ENCODE measurements at places on chromosomes 1 and 21.
A peak's percentile ranks its signal among the peaks of the same experiment; 100 is the strongest.

GRCh38 chr1:153324912-153325311 is 12.2 kb upstream of the PGLYRP3 start:
- H3K4me3 ChIP-seq, result no peak overlapping the region
- no peaks in the 10 kb centered on the region for H3K27me3 ChIP-seq
- no peak for DNase-seq
- H3K36me3 ChIP-seq, result no peaks in the 10 kb centered on the region
- H3K4me1 ChIP-seq, result no peaks in the 10 kb centered on the region
- no peak overlapping the region for H3K27ac ChIP-seq

DNA sequence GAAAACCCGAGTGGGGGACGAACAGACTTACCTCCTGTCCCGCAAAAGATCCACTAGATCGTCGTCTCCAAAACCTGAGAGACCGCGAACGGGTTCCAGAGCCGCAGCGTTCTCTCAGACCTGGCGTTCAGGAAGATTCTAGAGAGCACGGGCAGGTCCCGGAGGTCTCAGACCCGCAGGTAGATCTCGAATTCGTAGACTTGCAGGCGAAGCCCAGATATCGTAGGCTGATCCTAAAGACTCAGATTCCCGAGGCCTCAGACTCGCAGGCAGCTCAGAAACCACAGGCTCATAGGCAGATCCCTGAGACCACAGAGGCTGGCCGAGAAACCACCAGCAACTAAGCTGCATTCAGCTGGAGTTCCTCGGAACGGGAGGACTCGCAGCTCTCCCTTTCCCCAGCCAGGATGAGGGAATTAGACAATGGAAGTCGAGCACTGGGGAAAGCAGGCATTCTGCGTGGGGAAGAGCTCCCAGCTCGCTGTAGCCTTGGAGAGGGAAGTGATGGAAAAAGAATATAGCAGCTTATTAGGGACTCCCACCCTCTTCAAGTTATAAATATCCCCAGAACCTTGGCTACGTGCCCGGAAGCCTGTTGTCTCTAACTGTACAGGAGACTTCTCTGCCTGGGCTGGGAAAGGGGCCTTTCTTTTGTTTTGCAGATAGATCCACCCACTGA is at the start of gene ZNF436:
Gene ZNF436, minus strand, starts transcription at position 502 of the 679 bp plus-strand sequence. CDS start 1,831 bp downstream, outside the sequence.
- H3K27me3 ChIP-seq, result no peaks in the 10 kb centered on the region
- peaks cover 10% of the 10 kb centered on the region for H3K36me3 ChIP-seq
- H3K4me1 ChIP-seq, result peaks cover 15% of the 10 kb centered on the region
- H3K27ac ChIP-seq, result peak within 1 kb of the TSS; percentile 95
- peak; percentile 83 for DNase-seq

DNA sequence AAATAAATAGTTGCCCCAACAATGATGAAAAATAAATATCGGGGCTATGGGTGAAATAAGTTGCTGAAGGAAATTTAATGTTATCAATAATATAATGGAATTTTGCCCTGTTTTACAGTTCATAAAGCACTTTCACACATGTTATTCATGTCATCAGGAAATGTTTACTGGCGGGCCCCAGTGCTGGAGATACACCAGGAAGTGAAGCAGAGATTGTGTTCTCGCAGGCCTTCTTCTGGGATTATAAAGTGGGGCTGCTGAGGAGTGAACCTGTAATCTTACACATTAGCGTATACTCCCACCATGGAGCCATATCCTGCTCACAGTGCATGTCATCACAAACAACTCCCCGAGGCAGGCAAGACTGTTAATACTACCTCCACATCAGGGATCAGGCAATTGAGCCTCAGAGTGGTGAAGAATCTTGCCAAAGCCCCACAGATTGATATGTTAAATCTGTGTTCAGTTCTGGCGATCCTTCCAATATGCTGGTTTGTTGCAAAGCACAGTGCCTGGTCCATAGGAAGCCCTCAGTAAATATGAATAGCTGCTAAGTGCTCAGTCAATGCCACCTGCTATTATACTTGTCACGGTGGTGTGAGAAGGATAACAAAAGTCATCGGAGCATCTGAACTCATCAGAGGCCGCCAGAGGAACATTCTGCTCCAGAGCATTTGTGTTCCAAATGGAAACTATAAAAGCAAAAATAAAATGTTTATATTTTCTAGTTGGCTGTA is 104.4 kb upstream of the UBE2U start:
- H3K4me1 ChIP-seq, result peaks cover 6% of the 10 kb centered on the region
- H3K27ac ChIP-seq, result no peak overlapping the region
- DNase-seq, result no peak
- H3K36me3 ChIP-seq, result no peaks in the 10 kb centered on the region

- H3K27ac ChIP-seq, result no peak overlapping the region
- no peaks in the 10 kb centered on the region for H3K4me1 ChIP-seq
- no peak for DNase-seq
- no peaks in the 10 kb centered on the region for H3K27me3 ChIP-seq
- H3K4me3 ChIP-seq, result no peak overlapping the region
- H3K36me3 ChIP-seq, result no peaks in the 10 kb centered on the region
Observed at GRCh38 chr1:159142391-159142663, 29.1 kb upstream of the CADM3 start.

DNA sequence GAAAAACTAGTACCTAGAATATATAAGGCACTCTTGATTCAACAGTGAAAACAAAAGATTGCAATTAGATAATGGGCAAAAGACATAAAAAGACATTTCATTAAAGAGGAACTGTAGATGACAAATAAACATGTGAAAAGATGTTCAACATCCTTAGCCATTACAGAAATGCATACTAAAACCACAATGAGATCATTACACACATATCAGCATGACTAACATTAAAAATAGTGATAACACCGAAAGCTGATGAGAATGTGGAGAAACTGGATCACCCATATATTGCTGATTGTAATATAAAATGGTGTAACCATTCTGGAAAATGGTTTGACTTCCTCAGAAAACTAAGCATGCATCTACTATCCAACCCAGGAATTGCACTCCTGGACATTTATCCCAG is 340.3 kb downstream of the SEC16B start:
- no peak overlapping the region for H3K4me3 ChIP-seq
- H3K36me3 ChIP-seq, result no peaks in the 10 kb centered on the region
- peak; percentile 20 for DNase-seq

GRCh38 chr1:12690156-12690555 is 25.8 kb upstream of the AADACL3 start:
- no peaks in the 10 kb centered on the region for H3K27me3 ChIP-seq
- DNase-seq, result no peak
- H3K4me3 ChIP-seq, result no peak overlapping the region
- no peaks in the 10 kb centered on the region for H3K4me1 ChIP-seq
- H3K36me3 ChIP-seq, result no peaks in the 10 kb centered on the region

DNA sequence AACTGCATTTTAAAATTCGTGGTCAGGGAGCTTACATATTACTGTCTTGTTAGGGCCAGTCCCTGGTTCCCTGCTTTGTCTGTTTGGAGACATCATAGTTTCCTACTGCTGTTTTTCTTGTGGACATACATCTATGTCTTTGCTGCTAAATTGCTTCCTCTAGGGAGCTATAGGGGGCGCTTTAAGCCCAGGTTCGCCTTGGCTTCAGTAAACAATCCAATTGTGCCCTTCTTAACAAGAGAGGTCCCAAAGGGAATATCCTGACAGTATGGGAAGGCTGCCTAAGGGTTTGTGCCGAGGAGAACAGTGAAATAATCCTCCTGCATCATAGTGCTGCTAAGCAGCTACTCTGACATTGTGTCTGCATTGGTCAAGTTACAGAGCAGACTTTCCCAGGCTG is 112.5 kb downstream of the USH2A start:
- H3K27ac ChIP-seq, result peak overlapping the region; percentile 4
- H3K4me1 ChIP-seq, result peaks cover 10% of the 10 kb centered on the region
- H3K27me3 ChIP-seq, result no peaks in the 10 kb centered on the region

GRCh38 chr1:47517946-47518345 is 80.1 kb downstream of the FOXD2 start:
- H3K4me3 ChIP-seq, result no peak overlapping the region
- no peaks in the 10 kb centered on the region for H3K4me1 ChIP-seq
- DNase-seq, result no peak
- no peaks in the 10 kb centered on the region for H3K36me3 ChIP-seq

- peaks cover 30% of the 10 kb centered on the region for H3K36me3 ChIP-seq
- H3K27me3 ChIP-seq, result no peaks in the 10 kb centered on the region
- DNase-seq, result no peak
- H3K4me1 ChIP-seq, result peaks cover 7% of the 10 kb centered on the region
Observed at GRCh38 chr1:167770127-167770526, 48.3 kb downstream of the MPZL1 start.

GRCh38 chr21:15152591-15152990 is 87.8 kb upstream of the NRIP1 start:
- H3K27ac ChIP-seq, result no peak overlapping the region
- no peaks in the 10 kb centered on the region for H3K4me1 ChIP-seq
- H3K36me3 ChIP-seq, result no peaks in the 10 kb centered on the region
- no peak overlapping the region for H3K4me3 ChIP-seq
- no peaks in the 10 kb centered on the region for H3K27me3 ChIP-seq

DNA sequence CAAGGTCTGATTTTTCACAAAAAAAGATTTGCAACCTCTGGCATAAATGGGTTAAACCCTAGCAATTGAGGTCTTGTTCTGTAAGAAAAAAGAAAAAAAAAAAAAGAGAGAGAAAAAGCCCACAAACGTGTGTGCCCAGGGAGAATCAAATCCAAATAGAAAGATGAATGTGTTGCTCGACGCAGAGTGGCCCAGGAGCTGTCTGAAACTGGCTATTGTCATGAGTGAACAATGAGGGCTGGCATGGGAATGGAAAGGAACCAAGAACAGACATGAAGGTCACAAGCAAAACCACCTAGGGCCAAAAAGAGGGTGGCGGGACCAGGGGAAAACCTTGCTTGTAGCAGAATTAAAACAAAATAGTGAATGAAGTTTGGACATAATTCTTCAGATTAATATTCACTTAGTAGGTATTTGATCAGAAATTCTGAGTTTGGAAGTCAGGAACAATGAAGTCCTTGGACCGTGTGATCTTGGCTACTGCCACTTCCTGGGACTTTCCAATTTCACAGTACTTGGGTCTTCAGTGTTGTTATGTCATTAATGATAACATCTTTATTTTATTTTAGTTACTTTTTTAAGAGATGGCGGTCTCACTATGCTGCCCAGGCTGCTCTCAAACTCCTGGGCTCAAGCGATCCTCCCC is 3.1 kb downstream of the ENO1 start:
- H3K4me3 ChIP-seq, result no peak overlapping the region
- no peaks in the 10 kb centered on the region for H3K27me3 ChIP-seq
- peaks cover 42% of the 10 kb centered on the region for H3K4me1 ChIP-seq
- no peak for DNase-seq
- H3K36me3 ChIP-seq, result peaks cover 51% of the 10 kb centered on the region
- peak overlapping the region; percentile 36 for H3K27ac ChIP-seq
